Activated naive CD4-positive, alpha-beta T cell (primary cell): ENCODE measurements at places on chromosomes 2 and 18.

DNA sequence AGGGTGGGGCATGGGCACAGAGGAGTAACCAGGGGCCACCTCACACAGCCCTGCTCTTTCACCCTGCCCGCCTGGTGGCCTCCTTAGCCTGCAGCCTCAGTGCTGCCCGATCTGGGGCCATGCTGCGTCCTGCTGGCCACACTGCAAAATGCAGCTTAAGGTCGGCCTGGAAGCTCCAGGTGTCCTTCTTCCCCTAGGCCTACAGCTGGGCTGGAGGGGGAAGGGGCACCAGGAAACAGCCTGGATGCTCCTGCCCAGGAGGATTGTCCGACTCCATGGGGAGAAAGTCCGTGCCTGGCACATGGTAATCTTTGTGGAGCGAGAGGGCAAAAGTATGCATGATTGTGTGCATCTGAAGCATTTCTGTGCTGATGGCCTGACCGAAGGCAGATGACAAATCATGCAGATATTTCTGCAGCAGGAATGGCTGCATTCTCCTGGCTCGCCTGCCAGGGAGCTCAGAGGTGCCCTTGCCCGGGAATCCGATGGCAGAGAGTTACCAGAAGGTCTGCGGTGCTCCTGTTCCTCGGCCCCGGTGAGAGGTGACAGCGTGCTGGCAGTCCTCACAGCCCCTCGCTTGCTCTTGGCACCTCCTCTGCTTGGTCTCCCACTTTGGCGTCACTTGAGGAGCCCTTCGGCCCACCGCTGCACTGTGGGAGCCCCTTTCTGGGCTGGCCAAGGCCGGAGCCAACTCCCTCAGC lies 12.8 kb upstream of the ALPP start:
- no peak for DNase-seq

GRCh38 chr2:85119900-85120299 lies 13.3 kb upstream of the TCF7L1 start:
- no peak for DNase-seq

- DNase-seq, result no peak
Observed at GRCh38 chr18:35415511-35416073, 38.5 kb upstream of the ZNF396 start.

DNA sequence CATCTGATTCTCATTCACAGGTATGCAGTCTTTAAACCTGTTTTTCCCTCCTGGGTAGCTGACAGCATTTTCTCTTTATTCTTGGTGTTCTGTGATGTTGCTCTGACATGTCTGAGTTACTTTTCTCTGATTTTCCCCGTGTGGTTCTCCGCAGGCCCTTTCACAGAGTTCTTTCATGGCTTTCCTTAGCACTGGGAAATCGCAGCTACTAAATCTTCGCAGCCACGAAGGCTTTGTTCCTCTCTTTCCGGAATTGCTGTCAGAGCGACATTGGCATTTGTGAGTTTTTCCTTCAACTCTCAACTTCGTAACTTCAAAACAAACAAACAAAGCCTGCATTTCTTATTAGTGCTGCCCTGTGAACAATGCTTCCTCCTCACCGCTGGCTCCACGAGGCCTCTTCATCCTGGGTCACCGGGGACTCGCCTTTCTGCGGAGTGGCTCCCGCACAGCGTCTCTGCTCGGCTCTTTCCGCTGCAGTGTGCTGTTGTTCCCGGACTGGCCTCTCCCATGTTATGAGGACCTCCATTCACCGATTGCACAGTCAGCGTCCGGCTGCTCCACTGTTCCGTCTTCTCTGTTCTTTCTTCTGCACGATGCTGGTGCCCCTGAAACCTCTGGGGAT lies 16.1 kb downstream of the COLEC11 start:
- no peak for DNase-seq

GRCh38 chr2:164847981-164848741 lies 6.5 kb upstream of the COBLL1 start:
- no peak for DNase-seq

DNA sequence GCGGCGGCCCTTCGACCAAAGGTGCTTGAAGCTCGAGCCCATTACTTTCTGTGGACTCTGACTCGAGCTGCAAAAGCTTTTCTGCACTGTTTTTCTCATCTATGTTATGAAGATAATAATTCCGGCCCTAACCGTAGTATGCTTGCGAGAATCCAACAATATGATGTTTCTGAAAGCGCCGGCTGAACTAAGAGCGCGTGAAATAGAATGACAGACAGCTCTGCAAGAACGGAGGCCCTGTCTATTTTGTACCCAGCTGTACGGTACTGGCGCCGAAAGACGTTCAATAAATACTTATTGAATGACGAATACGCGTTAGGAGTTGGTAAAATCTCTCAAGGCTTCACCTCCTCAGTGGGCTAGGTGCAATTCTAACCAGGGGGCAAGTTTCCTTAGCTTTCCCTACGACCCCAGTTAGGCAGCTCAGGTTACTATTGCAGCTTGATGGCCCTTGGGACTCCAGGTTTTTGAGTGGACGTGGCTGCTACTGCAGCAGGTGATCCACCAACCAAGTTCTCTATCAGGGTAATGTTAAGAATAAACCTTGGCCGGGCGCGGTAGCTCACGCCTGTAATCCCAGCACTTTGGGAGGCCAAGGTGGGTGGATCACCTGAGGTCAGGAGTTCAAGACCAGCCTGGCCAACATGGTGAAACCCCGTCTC lies 570 bp downstream of the SCRN3 start:
- DNase-seq, result no peak

GRCh38 chr2:164706522-164706921 lies 85.2 kb upstream of the GRB14 start:
- no peak for DNase-seq

DNA sequence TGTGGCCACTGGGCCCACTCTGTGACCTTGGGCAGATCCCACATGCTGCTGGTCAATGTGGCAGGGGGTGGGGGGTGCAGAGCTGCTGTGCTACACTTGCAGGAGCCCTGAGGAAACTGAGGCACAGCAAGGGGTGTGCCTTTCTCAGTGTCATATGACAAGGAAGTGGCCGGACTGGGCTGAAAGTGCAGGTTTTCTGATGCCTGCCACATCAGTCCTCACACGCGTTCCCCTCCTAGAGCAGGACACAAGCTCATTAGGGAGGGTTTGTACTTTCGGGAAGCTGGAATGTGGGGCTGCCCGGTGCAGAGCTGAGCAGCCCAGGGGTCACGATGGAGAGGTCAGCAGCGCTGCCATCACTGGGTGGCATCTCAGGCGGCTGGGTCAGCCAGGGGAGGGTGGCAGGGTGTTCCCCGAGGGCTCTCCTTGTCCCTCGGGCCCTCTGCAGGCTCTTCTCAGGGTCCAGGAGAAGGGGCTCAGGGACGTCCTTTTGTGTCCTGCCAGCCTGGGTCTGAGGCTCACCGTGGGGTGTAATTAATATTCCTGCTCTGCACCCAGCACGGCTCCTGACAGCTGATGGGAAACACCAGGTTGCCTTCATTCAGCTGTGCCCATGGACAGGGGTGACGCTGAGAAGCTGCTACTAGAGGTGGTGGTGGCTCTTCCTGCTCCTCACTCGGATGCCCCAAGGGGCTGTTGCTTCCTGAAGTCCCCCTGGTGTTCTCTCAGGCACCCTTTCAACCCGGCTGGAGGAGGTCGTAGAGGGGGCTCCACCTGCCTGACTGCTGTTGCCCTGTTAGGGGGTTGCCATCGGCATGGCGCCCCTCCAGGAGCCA lies 62.1 kb upstream of the HDAC4 start:
- DNase-seq, result no peak

DNA sequence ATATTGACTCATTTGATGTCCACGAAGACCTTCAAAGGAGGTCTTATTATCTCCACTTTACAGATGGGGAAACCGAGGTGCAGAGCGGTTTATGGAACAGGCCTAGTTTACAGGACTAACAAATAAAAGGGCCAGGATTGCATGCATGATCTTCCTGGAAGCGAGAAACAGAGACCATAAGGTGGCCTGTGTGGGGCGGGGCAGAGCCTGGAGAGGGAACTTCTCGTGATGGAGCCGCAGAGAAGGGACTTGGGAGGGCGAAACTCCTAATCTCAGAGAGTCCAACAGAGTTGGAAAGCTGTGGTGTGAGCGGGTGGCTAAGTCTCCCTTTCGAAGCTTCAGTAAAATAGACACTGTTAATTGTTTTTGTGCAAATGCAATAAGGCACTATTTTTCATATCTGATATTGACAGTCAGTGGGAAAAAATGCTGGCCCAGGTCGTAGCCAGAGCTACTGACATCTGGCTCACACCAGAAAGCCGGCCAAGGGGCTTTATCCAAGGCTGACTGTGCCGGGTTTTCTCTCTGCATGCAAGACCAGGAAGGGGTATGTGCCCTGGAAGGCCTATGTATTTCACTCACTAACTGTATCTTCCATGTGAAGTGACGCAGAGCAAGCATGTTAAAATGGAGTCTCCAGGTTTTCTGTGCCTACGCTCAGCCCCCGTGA lies 4.5 kb downstream of the INPP5D start:
- no peak for DNase-seq

DNA sequence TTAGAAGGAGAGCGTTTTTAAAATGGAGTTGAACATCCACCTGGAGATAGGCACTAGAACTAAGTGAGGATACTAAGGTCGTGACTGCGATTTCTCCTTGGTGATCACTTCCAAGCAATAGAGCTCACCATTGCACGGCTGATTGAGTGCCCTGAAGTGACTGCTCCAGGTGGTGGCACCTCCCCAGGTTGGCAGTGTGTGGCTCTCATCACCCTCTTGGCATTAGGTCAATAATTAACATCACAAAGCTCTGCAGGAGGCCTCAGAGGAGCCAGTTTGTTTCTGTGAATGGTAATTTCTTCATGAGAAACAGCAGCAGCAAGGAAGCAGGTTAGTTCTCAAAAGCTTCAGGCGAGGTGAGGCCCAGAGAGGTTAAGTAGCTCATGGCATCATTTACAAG lies 259.6 kb downstream of the CLIP4 start:
- no peak for DNase-seq

DNA sequence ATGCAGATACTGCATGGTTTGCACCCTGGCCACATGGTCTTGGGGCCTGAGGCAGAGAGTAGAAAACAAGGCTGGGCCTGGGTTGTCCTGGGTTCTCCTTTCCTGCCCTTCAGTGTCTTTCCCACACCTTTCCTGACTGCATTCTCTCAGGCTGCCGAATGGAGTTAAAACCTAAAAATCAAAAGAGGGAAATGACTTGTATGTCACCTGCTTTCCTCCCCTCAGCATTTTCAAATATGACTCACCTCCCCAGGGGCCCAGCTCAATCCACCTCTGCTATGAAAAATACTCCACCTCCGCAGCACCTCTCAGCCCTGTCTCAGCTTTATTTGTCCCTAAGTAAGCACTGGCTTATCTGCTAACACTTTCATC lies 457.8 kb upstream of the MEX3C start:
- DNase-seq, result no peak

GRCh38 chr2:239879423-239880084 lies 145.6 kb downstream of the NDUFA10 start:
- no peak for DNase-seq

DNA sequence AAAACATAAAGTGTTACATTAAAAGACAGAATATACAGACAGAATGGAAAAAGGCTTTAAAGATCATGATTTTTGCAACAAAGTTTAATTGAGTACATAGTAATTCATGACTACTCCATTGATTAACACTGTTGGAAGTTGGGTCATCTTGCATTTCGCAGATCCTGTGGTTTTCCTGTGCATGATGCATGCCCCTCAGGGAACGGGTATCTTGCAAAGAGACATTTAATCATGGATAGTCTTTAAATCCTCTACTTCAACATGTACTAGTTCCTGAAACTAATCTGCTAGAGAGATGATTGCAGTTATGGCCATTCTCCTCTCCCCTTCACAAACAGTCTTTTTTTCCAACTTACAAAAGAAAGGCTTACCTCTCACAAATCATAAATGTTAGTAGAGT lies 155.6 kb upstream of the DSEL start:
- no peak for DNase-seq

- DNase-seq, result no peak
Observed at GRCh38 chr2:98381494-98381893, 35.2 kb downstream of the CNGA3 start.

GRCh38 chr2:203739351-203739750 lies 32.9 kb downstream of the CD28 start:
- DNase-seq, result no peak

DNA sequence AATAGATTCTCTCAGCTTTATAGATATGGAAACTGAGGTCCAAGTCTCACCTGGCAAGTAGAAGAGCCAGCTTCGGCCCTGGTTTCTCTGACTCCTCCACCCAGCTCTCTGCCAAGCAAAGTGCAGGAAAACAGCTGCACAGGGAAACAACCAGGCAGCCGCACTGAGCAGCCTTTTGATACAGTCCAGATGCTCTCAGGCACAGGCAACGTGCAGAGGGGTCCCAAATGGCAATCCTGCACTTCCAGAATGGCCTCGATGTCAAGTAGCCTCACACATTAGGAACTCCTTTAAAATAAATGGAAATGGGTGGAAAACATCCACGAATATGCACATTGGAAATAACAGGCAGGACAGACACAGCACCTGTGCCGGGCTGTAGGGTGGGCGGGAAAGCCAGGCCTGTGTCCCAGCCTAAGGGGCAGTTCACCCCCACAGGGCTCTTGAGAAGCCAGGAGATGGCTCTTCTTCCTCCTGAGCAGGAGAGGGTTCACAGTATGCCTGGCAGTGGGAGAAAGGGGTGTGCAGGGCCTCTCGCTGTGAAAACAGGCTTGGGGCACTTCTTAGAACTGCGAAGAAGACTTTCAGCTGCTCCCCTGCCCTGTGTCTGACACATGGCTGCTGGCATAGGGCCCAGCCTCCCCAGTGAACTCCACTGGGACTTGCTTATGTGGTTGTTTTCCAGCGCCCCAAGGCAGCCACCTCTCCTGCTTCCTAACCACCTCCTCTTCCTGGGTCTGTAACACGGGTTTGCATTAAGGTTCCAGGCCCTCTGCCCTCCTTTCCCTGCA lies 63.9 kb upstream of the TUBA3E start:
- DNase-seq, result no peak

DNA sequence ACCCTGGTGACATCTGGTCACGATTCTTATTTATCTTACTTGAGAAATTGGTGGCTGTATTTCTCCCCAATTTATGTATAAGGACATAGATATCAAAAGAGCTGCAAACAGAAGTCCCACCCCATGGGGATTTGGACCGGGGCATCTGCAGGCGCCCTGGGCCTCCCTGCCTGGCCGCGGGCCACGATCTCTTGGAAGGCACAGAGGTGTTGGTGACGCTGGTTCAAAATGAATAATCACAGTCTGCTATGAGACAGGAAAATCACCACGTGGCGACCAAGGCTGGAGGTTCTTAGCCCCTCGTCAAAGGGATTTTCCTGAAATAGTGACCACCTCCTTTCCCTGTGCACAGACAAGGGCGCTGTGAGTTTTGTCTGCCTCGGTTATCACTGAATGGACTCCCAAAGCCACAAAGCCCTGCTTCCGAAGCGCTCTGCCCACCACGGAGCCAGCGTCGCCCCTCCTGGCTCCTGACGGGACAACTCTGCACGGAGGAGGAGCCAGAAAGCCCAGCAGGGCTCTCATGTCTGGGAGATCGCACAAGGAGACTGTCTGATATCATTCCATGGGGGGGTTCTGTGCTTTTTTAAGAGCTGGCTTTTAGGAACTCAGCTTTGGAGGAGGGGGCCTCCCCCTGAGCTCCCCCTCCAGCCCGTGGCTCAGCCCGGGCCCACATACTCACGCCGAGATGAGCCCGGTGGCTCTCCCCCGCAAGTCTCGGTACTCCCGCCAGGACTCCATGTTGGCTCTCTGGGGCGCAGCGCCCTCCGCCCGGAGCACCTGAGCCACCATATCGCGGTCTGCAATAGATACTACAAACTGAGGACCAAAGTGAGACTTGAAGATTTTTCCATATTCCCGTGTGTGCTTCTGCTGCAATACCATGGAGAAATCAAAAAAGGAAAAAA lies 14.6 kb downstream of the CYP27C1 start:
- DNase-seq, result no peak

GRCh38 chr2:134305109-134305491 lies 51.2 kb downstream of the MGAT5 start:
- DNase-seq, result no peak

- DNase-seq, result no peak
Observed at GRCh38 chr2:198347349-198347748, 543.0 kb downstream of the PLCL1 start.
